ENCODE measurements at places on chromosomes 3 and 15.

DNA sequence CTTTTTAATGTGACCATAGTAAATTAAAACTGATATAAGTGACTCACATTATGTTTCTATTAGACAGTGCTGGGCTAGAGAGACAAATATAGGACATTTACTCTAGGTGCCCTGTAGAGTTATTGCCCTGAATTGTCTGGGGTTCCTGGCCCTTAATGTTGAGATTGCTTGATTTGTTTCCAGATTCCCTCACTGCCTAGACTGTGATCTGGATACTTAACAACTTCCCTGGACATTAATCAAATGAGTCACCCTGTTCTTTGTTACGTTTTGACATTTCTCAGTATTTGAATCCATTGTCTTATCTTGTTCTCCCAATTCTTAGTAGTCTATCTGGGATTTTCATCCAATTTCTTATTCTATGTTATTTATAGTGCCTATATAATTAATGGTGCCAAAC is 65.8 kb downstream of the DTWD1 start:
- DNase-seq = no peak

DNA sequence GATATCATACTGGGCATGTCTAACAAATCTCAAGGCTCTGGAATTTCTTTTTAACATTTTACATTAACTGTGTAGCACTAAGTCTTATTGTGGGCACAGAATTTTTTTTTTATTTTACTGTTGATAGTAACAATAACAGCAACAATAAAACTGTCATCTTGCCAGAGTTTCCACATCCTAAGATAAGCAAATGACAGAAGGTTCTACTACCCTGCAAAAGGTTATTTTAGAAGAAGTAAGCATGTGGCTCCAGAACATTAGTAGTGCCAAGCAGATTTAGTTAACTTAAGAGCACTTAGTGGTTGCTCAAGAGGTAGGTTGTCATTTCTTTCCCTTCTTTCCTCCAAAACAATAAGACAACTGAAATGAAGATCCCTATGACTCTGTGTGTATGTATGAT is 743.0 kb upstream of the CBLB start:
- no peak for DNase-seq

- no peak for DNase-seq
Measured at GRCh38 chr15:72515591-72516389, 41.7 kb downstream of the ARIH1 start.

DNA sequence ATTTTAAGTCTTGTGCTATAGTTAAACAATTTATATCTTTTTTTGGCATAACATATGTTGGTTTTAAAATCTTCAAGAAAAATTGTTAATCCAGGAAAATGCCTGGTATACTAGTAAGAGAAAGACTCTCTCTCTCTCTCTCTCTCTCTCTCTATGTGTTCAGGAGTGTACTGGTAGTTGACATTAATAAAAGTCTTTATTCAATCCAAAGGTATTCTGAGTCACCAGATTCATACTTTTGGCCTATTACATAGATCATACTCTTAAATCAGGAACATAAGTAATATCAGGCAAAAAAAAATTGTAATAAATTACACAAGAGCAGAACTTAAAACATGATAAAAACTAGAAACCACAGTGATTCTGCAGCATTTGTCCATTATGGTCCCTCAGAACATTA is 70.2 kb downstream of the TFG start:
- no peak for DNase-seq

- peak; percentile 60 for DNase-seq
Measured at GRCh38 chr15:34241376-34242330, 16.8 kb downstream of the EMC4 start.

- DNase-seq = no peak
Measured at GRCh38 chr3:178808748-178809147, 262.9 kb downstream of the ZMAT3 start.

DNA sequence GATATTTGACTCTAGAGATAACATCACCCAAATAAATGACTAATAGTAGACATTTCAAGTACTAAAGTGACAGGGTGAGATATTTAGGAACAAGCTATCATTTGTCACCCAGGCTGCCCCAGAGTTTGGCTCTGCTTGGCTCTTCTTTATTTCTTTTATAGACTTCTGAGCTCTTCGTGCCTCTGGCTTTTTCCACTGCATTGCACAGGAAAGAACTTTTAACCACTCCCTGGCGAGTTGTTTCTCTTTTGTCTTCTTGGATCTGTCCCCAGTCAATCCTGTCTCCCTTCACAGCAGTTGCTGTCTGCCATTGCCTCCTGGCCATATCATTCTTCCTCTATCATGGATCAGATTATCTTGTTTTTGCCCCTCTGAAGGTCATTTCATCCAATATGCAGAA is 339.2 kb upstream of the DCBLD2 start:
- DNase-seq = no peak

GRCh38 chr15:67660446-67660845 is 117.9 kb downstream of the MAP2K5 start:
- no peak for DNase-seq

GRCh38 chr3:36302626-36303025 is 77.7 kb upstream of the STAC start:
- DNase-seq = no peak

DNA sequence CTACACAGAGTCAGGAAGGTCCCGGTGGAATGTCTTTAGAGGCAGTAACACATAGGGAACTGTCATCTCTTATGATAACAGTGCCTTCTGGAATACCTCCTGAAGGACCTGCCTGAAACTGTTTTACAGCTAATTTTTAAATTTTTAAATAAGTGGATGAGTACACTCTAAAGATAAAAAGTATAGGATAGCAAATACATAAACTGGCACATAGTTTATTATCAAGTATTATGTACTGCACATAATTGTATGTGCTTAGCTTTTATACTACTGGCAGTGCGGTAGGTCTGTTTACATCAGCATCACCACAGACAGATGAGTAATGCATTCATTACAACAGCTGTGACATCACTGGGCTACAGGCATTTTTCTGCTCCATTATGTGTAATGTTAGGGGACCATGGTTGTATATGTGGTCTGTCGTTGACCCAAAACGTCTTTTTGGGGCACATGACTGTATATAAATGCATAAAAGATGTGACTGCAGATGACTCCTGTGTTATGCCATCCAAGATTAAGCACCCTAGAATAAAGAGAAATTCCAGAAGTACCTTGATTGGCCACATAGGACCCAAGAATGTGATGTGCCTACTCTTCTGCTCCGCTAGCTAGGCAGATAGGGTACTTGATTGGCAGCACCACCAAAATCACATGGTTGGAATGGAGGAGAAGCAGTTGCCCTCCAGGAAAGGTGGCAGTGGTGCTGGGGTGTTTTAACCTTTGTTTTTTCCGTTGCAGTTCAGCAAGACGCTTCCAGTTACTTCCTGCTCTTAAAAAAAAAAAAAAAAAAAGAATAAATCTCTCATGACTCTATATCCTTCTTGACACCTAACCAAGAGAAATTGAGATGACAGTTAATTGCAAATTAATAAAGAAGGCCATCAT is 3.3 kb downstream of the VPS8 start:
- DNase-seq = peak; percentile 52

DNA sequence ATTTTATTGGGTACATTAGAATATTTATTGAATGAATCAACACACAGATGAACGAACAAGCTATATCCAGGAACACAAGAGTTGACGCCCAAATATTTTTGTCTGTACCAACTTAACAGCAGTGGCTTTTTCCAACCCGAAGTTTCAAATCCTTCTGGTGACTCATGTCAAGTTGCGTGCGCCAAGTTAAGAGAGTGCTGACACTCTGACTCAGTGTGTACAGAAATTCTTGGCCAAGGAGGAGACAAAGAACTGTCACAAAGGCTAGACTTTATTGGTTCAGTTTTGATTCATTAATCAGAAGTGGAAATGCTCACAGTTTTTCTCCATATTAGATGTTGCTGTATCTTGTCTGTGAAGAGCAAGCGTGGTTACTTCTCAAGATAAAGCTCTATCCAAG is 59.6 kb upstream of the TSC22D2 start:
- peak; percentile 53 for DNase-seq

DNA sequence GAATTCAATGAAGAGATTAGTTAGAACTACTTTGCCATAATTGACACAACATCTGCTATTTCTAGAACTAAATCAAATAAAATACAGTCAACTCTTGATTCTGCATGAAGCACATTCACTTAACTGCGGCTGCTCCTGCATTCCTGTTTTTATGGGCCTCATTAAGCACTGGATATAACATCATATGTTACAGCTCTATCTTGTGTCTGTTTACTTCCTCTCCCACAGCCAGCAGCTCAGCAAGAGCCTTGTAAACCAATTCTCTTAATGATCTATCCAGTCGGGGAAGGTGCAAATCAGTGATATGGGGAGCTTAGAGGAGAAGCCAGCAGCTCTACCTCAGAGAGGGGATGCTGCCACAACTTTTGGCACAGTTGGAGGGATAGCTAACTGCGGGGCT is 329.2 kb downstream of the ARRDC4 start:
- no peak for DNase-seq

DNA sequence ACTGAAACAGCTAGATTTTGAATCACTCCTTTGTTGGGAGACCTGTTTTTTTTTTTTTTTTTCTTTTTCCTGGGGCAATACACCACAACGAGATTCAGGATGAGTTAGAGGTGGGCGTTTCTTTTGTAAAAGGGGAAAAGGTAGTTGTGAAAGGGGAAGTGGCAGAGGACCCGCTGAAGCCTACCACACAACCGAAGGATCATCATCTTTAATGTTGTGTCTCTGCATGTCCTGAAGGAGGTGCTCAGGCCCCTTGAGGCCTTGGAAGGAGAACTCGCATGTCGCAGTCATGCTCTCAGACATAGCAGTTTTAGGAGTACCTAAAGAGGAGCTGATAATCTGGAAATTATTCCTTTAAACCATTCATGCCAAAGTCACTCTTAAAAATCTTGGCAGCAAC is 137.9 kb upstream of the LRIG1 start:
- no peak for DNase-seq

GRCh38 chr3:37751967-37752648 is 109.6 kb upstream of the CTDSPL start:
- DNase-seq = no peak

DNA sequence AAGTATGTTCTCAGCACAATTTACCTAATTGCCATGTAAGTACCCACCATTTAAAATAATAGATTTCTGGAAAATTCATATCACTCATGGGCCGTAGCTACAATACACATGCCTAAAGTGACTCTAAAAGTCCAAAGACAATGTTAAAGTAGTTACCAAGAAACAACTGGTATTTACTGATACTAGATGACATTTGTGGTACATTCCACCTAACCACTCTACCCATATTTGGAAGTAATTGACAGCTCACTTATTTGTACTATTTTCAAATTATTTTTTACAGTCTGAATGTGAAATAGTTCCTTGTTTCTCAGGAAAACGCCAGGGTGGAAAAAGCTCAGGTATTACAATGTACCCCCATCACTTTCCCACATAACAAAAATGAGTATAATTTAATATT is 573.0 kb downstream of the MECOM start:
- no peak for DNase-seq

DNA sequence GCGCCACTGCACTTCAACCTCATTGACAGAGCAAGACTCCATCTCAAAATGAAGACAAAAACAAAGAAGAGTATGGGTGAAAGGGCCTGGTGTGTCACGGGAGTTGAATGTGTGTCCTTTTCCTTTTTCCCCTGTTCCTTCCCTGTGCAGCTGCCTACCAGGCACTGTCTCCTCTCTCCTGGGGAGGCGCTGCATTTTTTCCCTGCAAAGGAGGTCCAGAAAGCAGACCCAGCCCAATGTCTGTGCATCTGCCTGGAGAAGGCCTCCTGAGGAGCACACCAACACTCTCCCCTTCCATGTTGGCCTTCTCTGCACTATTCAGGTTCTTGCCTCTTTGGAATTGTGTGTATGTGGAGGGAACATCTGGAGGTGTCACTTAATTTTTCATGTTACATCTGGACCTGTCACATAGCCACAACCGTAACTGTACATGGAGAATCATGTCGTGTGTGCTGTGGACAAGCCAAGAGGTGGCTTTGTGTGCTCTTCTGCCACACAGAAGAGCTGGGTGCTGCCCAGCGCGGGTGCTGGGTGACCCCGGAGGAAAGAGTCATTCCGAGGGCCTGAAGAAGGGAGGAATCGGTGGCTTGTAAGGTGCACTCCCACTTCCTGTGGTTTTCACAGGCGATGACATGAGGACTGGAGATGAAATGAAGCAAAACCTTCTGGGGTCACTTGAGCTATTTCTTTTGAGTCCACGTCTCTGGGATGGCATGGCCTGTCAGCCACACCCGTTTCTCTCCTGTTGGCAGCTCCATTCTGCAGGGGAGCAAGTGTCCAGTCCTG is 46.5 kb upstream of the CGNL1 start:
- DNase-seq = no peak

DNA sequence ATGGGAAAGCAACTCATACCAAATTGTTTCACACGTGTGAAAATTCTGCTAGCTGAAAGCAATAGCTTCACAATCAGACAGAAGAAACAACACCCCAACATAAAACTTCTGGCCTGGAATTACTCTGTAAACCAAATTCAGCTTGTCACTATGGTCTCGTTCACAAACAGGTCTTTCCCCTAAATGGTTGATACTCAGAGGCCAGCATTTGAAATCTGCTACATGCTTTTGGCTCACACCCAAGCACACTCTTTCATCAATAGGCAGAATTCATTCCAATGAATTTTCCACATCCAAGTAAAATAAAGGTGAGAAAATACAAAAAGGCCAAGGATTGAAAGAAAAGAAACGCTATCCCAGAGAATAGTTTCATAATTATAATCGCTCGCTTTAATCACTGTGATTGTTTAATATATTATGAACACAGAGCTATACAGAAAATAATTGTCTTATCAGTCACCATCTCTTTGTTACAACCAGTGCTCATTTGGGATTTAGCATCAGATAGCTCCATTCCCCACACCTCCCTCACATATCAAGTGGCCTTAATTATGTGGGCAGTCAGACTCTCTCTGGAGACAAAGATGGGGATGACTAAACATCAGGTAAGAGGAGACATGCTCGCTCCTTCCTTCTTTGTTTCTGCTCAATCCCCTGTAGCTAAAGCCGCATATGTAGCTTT is 503.8 kb upstream of the ARRDC4 start:
- no peak for DNase-seq

DNA sequence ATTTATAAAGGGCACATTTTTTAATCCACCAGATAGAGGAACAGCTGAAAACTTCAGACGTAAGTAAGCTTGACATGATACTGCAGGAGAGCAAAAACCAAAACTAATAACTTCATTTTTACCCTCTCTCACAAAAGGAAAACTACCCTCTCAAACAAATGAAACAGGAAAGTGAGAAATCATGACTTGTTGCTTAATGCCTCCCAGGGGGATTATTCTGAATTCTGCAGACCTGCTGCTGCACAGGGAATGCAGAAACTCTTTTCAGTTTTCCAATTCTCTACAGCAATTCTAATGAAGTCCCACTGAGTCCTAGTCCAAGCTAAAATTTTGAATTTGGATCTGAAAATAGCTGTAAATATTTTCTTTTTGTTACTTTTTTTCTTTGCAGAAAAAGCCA is 637.1 kb upstream of the CCDC54 start:
- no peak for DNase-seq

DNA sequence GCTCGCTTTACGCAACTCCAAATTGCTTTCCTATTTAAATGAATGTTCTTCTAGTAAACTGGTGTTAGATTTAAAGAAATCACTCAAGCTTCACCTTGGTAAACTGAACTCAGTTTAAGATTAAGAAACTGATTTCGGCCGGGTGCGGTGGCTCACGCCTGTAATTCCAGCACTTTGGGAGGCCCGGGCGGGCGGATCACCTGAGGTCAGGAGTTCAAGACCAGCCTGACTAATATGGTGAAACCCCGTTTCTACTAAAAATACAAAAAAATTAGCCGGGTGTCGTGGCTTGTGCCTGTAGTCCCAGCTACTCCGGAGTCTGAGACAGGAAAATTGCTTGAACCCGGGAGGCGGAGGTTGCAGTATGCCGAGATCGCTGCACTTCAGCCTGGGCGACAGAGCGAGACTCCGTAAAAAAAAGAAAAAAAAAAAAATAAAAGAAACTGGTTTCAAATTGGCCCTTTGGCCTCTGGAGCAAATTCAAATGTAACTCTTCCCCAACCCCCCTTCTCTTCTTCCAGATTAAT is 1.7 kb downstream of the SKIL start:
- no peak for DNase-seq
